ENCODE measurements at places on chromosomes 13 and 19.
A peak's percentile ranks its signal among the peaks of the same experiment; 100 is the strongest.

DNA sequence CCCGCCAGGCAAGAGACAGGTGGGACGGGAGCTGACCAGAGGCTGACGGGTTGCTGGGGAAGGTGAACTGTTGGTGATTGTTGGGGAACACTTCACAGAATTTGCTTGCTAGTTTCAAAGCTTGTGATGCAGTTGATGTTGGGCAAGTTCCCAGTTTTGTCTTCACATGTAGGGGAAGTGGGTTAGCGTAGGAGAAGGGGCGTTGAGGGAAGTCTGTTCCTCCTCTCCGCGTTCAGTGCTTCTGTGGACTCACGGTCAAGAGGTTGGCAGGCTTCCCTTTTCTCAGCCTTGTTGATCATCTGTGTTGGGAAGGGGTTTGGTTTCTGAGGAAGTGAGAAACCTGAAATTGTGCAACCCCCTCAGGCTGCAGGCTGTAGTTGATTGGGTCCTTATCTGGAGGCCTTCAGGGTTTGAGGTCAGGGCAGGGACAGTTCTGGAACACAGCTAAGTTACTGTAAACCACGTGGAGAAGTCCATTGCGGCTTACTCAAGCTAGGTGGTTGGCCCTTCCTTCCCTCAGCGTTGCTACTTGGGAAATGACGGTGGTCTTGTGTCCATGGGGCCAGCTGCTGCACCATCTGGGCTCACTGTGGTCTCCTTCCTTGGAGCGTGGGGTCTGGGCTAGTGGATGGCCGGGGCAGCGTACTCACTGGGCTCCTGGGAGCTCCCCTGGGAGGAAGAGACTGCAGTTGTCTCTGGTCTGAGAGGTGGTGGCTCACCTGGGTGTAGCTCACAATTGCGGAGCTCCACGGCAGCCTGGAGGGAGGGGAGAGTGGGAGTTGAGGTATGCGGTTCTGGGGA, 7.5 kb downstream of the RPS9 start:
- DNase-seq = peak; percentile 52

- DNase-seq = no peak
Observed at GRCh38 chr13:29702912-29703351, 107.4 kb upstream of the SLC7A1 start.

GRCh38 chr19:46426506-46427162, 2.1 kb downstream of the PNMA8C start:
- peak; percentile 42 for DNase-seq

GRCh38 chr19:30719999-30720345, 347.8 kb downstream of the ZNF536 start:
- no peak for DNase-seq

DNA sequence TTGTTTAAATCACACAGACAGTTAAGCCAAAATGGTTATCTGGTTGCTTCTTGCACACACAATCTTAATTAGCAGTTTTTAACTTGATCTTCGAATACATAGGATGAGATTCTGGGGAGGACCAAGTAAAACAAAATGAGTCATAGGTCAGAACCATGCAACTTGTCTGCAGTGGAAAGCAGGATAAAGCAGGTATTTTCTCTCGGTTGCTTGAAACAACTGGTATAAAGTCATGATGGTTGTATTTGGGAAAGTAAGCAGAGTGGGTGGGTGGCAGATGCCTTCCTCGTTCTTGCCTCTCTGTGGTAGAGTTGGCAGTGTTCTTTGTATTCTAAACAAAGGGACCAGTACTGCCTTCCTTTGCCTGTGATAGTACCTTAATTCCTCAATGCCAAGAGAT, 167.0 kb downstream of the COG6 start:
- no peak for DNase-seq

DNA sequence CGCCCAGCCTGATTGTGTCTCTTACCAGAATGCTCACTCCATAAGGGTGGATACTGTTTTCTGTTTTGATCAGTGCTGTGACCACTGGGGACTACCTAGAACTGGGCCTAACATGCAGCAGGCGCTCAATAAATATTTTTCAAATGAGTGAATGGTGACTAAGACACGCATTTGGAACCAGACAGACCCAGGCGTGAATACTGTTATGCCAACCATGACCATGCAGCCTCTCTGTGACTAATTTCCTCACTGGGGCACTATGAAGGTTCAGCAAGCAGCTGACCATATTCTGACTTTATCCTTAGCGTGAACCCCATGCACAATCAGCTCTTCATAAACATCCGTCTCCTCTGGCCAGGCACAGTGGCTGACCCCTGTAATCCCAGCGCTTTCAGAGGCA, 13.0 kb upstream of the SPC24 start:
- DNase-seq = no peak

DNA sequence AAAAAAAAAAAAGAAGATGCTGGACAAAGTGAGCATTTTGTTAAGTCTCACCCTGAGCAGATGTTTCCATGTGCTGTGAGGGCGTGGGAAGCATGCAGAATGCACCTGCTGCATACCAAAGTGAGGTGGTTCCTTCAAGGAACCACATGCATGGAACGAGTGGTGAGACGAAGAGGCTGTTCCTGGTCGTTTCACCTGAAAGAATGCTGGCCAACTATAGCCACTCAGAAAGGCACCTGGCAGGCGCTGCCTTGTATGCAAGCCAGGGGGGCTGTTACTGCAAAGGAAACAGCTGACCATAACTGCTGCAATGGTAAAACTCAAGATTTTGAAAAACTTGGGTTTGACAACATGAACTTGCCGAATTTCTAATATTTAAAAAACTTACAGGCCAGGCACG, 14.7 kb downstream of the MIER2 start:
- DNase-seq = peak; percentile 2

DNA sequence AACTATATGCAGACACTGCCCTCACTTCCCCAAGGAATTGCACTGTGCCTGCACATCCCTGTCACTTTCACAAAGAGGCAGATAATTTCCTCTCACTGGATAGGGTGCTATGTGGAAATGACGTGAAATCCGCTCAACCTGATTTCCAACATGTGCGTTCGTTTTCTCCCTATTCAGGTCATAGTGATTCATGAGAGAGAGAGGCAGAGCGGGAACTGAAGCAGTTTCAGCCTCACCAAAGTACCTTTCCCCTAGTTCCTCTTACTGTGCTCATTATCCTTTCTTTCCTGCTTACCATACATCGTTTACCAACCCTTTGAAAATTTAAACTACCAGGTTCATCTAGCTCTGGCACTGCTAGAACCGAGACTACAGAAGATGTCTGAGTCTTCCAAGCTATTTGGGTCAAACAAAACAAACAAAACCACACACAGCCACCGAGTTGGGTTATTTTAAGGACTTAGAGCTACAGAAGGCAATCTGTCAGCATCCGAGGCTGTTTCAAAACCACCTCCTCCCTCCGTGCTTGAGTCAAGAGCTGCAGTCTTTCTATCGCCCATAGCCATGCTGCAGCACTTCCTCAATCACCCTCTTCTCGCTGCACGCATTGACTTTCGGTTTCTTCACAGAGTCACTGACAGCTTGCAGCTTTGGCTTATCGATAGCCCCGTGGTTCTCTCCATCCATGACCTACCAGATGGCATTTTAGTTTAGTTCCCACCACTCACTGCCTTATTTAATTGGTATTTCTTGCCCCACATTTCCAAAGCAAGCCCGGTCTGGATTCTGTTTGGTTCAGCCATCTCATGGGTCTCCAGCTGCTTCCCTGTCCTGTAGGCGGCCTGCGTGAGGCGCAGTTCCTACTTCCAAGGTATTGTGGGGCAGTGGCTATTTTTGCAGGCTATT, 1395.8 kb downstream of the EFNB2 start:
- DNase-seq = peak; percentile 48

DNA sequence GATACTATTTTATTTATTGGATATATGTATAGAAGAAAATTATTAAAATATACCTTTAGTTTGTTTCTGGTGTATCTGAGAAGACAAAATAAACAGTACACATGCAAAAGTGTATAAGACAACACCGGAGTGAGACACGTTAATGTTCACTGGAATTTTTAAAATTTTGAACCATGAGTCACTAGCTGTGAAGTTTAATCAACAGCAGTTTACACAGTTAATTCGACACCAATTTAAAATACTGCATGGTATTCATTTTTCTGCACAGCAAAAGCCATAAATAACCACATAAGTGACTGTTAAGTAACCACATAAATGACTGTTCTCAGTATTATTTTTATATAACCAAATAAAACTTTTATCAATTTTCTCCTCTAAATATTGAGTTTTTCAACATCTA, 418.7 kb upstream of the NBEA start:
- DNase-seq = no peak

DNA sequence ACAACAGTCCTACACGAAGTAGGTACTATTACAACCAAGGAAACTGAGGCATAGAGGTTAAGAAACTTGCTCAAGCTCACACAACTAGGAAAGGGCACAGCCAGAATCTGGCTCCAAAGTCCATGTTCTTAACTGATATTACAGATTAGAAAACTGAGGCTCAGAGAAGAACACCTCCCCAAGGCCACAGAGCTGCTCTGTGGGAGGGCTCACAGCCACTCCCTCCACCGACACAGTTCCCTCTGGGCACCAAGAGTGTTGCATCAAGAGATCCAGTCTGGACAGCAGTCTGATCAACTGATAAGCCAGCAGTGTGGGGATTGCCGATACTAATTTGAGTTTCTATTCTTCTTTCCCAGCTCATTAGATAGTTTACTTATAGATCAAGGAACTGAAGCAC, 29.5 kb downstream of the SLC15A1 start:
- DNase-seq = no peak

GRCh38 chr19:407511-408440, 1.2 kb downstream of the C2CD4C start:
- no peak for DNase-seq

DNA sequence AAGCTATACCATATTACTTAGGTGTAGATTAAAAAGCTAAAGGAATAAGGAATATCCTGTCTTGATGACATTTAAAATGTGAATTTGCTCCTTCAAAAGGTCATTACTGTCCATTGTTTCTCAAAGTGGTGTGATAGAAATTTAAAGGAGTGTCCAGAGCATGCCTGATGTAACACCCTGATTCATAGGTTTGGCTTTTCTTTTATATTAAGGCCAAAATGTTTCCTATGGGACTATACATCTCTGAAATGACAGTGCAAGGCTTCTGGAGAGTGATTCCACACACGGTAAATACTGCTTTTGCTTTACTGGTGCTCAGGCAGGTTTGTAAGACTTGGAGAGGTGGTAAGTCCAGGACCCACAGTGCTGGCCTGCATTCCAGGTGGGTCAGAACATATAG, 289.9 kb downstream of the RFC3 start:
- no peak for DNase-seq

DNA sequence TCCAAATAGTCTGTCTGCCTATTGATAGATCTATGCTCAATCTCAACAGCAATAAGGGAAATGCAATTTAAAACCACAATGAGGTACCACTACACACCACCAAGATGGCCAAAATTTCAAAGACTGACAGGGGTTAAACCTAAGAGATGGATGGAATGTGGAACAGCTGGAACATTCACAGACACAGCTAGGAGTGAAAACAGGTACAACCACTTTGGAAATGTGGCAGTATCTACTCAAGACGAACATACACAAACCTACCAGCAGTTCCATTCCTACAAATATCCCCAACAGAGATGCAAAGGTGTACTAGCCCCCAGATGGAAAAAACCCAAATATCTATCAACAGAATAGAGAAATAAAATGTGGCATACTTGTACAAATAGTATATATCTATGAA, 86.4 kb downstream of the TSC22D1 start:
- no peak for DNase-seq

DNA sequence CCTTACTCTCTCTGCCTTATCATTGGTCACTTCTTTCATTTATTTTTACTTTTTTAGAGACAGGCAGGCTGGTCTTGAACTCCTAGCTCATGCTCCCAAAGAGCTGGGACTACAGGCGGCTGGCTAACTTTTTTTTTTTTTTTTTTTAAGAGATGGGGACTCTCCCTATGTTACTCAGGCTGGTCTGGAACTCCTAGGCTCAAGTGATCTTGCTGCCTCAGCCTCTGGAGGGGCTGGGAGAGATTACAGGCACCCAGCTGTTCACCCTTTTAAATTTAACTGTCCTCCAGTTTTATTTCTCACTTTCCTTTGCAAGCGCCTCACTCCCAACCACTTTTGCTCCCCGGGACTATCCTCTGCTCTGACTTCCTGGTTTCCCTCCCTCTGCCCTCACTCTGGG, 5.6 kb upstream of the CLDN10 start:
- DNase-seq = no peak

GRCh38 chr13:111534751-111535522, 214.5 kb downstream of the TEX29 start:
- DNase-seq = no peak

GRCh38 chr13:107548338-107548737, 667.0 kb downstream of the LIG4 start:
- DNase-seq = no peak

GRCh38 chr13:60494296-60494695, 97.3 kb downstream of the TDRD3 start:
- no peak for DNase-seq

DNA sequence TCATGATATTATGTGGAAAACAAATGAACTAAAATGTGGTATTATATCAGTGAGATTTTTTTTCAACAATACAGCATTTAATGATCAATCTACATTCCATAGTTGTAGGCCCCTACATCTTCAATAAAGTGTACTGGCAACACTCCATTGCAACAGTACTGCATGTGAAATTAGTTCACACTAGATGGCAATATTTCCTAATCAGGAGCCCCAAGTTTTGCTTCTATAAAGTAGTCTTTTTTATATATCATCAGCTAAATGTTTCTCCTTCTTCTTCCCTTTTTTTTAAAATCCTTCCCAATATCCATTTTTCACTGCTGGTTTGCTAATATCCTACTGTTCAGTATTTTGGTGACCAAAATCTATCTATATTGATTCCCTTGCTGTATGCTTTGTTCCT, 528.3 kb upstream of the ATXN8OS start:
- DNase-seq = no peak

All from activated naive CD4-positive, alpha-beta T cell treated with anti-CD3 and anti-CD28 coated beads, Interleukin-2, amount 50 U/mL, for 72 hours (primary cell).